ENCODE measurements at places on chromosomes 3 and 15.

DNA sequence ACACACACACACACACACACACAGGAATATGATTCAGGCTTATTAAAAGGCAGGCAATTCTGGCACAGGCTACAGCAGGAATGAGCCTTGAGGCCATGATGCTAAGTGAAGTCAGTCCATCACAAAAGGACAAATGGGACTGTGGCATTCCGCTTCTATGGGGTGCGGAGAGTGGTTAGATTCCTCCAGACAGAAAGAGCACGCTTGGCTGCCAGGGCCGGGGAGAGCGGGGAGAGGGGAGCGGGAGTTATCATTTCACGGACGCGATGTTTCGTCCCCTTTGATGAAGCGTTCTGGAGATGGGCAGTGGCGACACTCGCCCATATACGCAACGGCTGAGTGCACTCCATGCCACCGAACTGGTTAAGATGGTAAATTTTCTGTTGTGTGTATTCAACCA lies 58.5 kb upstream of the FAM174B start:
- DNase-seq: peak; percentile 56

- DNase-seq: no peak
Observed at GRCh38 chr3:123344175-123344906, 104.5 kb downstream of the ADCY5 start.

GRCh38 chr3:184656829-184657681 lies 54.8 kb downstream of the MAGEF1 start:
- DNase-seq: no peak

GRCh38 chr3:30113906-30114305 lies 492.5 kb upstream of the TGFBR2 start:
- DNase-seq: no peak

GRCh38 chr3:48157950-48158376 lies 30.3 kb downstream of the CDC25A start:
- DNase-seq: peak; percentile 53

- no peak for DNase-seq
Observed at GRCh38 chr15:77386626-77387025, 33.3 kb downstream of the PEAK1 start.

GRCh38 chr3:15427981-15428380 lies 583 bp downstream of the EAF1 start:
- no peak for DNase-seq

DNA sequence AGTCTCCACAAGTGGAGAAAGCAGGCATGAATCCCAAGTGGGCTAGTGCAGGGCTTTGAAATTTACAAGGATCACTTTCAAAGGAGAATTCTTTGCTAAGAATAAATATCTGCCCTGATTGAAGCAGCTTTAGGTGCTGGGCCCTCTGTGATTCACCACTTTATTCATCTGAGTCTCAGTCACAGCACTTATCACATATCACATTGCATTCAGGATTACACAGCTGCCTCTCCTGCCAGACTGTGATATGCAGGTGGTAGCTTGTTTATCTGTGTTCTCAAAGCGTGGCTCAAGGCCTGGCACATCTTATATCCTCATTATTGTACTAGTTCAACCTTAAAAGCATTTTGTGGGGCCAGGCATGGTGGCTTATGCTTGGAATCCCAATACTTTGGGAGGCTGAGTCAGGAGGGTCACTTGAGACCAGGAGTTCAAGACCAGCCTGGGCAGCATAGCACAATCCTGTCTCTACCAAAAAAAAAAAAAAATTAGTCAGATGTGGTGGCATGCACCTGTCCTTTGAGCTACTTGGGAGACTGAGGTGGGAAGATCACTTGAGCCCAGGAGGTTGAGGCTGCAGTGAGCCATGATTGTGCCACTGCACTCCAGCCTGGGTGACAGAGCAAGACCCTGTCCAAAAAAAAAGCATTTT lies 156.9 kb upstream of the EIF1B start:
- no peak for DNase-seq

DNA sequence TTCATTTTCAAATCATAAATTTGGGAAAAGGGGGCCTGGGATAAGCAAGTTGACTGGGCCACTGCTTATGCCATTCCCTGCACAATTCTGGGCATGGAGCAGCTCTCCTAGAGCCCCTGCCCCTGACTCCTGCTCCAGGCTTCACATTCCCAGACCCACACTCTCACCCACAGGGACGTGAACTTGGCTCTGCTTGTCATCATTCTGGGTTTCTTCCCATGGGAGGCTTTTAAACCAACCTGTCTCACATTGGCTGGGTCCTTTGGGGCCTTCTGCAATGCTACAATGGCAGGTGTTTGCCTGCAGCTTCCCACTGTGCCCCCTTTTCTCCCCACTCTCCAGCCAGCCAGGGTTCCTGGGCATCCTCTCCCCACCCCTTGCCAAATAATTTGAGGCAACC lies 49.1 kb downstream of the CYP19A1 start:
- no peak for DNase-seq

- DNase-seq: no peak
Observed at GRCh38 chr3:136350557-136350956, 100.4 kb downstream of the PCCB start.

GRCh38 chr3:107598926-107599771 lies 76.4 kb downstream of the BBX start:
- DNase-seq: peak; percentile 54

- no peak for DNase-seq
Observed at GRCh38 chr3:77186728-77187127, 146.8 kb downstream of the ROBO2 start.

GRCh38 chr3:13480340-13481318 lies 523 bp downstream of the HDAC11 start:
- peak; percentile 49 for DNase-seq

GRCh38 chr3:119585856-119586570 lies 6.7 kb downstream of the ADPRH start:
- no peak for DNase-seq

DNA sequence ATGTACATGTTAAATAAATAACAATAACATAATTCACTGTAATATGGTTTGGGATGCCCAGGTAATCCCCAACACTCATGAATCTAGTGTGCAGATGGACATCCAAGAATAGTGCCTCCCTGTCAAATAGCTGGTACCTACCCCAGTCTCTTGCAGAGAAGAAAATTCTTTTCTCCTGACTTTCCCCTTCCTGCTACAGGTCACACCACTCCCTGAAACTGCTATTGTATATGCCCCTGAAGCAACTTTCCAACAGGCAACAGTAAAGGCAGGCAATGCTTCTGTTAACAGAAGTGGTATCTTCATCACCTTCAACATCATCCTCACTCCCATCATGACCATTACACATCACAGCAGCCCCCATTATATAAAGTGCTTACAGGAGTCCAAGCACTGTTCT lies 431.6 kb downstream of the MAGI1 start:
- DNase-seq: no peak

DNA sequence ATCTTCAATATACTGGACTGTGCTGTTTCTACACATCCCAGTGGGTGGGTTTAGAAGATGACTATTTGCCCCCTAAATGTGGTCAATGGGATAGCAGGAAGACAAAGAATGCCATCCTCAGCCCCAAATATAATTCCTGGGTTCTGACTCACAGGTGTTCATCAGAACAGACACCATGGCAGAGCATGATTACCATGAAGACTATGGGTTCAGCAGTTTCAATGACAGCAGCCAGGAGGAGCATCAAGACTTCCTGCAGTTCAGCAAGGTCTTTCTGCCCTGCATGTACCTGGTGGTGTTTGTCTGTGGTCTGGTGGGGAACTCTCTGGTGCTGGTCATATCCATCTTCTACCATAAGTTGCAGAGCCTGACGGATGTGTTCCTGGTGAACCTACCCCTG lies 3.0 kb downstream of the CXCR6 start:
- no peak for DNase-seq

DNA sequence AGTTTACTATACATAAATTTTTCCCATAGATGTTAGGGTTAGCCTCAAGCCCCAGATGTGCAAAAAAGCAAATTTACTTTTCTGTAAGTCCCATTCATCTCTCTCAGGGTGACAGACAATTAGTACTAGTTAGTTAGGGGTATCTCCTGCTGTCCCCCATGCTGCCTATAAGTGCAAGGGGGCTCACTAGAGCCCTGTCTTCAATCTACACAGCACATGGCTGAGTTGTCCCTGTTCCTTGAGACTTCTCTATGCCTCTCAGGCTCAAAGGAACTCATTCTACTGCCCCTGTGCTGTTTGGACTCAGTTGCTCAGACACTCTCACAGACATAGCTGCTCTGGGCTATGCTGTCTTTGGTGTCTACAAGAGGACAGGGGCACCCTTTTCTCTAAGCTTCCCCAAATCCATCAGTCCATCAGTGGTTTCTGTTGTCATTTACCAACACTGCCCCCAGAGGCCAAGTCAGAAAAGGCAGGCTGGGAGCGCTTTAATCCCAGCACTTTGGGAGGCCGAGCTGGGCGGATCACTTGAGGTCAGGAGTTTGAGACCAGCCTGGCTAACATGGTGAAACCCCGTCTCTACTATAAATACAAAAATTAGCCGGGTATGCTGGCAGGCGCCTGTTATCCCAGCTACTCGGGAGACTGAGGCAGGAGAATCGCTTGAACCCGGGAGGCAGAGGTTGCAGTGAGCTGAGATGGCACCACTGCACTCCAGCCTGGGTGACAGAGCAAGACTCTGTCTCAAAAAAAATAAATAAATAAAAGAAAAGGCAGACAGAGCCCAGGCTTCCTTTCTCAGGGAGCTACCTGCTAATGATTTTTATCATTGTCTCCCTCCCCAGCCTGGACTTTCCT lies 31.4 kb upstream of the PRTG start:
- DNase-seq: peak; percentile 64

- DNase-seq: no peak
Observed at GRCh38 chr3:137012097-137012501, 54.3 kb downstream of the IL20RB start.

- no peak for DNase-seq
Observed at GRCh38 chr3:138942861-138943623, 3.9 kb downstream of the FOXL2 start.

GRCh38 chr3:134652409-134652831 lies 1.6 kb upstream of the KY start:
- DNase-seq: no peak

- DNase-seq: no peak
Observed at GRCh38 chr15:51049081-51049480, 45.6 kb downstream of the TNFAIP8L3 start.
